ENCODE measurements at places on chromosomes 6 and 20.

DNA sequence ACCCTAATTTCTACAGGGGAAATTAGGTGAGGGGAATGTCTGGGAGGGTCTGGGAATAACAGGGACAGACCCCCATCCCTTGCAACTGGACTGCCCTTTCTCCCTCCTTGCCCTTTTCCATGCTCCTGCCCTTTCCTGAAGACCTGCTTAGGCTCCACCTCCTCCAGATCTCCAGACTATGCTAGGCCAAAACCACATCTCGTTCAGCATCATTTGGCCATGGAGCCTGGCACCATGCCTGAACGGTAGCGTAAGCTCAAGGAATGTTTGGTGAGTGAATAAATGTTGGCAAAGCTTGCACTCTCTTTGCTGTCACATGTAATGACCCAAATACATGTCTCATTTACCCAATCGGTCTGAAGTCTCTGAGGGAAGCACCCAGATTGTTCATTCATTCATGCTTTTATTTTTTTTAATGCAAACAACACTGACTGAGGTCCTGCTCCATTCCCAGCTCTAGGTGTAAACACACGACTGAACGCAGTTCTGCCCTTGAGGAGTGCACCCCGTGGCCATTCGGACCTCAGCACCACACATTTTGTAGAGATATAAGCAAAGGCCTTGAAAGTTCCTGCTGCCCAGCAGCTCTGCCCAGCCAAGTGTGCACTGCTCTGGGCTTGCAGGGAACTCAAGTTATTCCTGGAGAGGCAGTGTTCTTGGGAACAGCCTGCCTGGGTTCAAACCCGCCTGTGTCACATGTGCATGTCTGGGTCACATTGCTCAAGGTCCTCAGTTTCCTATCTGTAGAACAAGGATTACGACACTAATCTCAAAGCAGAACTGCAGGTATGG is 1.1 kb upstream of the GRM4 start:
- no peak for DNase-seq

- no peak for DNase-seq
Observed at GRCh38 chr6:161011492-161012480, 20.2 kb downstream of the MAP3K4 start.

- DNase-seq = no peak
Observed at GRCh38 chr6:84150705-84151104, 76.7 kb downstream of the CEP162 start.

DNA sequence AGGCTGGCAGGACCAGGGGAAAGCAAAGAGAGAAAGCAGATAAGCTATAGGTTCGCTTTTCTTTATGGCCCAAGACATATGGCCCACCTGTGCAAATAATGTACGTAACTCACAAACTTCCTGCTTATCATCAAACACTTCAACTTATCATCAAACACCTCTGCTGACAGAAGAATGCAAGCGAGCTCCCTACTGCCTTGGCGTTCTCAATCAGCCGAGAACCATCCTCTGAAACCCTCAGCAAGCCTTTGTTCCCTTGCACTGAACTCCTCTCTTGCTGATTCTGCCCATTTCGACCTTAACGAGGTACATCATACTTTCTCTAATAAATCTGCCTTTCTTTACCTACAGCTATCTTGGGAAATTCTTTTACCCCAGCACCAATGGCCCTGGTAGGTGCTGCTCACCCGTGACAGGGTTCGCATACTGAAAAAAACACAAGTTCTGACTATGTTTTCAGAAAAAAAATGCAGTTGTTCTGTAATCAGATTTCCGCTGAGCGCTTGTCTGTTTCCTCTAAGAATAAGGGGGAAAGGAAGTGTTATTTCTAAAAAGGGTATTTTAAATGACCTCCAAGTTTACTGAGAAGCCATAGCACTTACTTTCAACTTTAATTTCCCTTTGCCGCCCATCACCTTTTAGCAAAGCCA is 28.3 kb downstream of the SERPINB6 start:
- DNase-seq = no peak

GRCh38 chr6:429515-430121 is 38.1 kb downstream of the IRF4 start:
- DNase-seq = no peak

- no peak for DNase-seq
Observed at GRCh38 chr20:44181611-44182010, 5.4 kb downstream of the JPH2 start.

- DNase-seq = no peak
Observed at GRCh38 chr6:134009876-134010275, 42.5 kb downstream of the SLC2A12 start.

DNA sequence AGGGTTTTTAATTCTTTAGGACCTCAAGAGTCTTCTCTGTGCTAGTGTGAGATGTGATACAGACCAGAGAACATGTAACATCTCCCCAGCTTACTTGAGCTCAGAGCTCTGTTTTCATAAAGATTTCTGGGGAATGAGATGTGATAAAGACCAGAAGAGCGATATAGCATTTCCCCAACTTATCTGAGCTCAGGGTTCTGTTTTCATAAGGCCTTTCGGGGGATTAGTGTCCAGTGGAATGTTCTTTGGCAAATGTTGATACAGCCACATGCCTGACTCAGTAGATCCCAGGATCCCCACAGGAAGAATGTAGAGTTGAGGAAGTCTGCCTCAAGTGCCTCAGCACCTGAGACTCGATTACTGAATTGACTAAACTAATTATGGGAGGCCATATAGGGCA is 18.7 kb upstream of the TOP1 start:
- no peak for DNase-seq

- no peak for DNase-seq
Observed at GRCh38 chr6:54238396-54238795, 69.8 kb upstream of the TINAG start.

DNA sequence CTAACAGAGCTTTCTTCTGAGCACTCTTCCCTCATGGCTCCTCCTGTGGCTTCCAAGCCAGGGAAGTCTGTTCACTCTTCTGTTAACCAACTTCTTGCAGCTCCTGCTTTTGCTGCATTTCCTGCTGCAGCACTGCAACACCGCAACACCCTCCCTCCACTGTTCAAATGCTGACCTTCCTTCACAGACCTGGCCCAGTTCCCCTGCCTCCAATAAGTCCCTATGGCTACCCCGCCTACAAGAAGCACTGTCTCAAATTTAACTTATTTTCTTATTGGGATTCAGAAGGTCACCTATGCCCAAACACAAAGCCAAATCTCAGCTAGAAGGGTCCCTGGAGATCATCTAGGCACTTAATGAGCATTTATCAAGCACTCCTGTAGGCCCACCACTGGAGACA is 44.6 kb downstream of the ELMO2 start:
- DNase-seq = no peak

GRCh38 chr6:96460052-96460700 is 61.4 kb upstream of the UFL1 start:
- DNase-seq = no peak

DNA sequence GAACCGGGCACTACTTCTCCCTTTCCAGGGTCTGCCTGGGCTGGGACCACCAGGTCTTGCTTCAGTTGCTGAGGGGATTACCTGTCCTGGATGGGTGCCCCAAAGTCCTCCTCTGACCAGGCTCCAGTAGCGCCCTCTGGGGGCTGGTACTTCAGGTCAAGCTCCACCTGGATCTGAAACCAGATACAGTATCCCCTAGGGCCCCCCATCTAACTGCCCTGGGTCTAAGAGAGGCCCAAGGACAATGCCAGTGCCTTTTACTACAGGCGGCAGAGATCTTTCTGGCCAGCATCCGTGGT is 11.2 kb upstream of the SPAG4 start:
- DNase-seq = no peak

DNA sequence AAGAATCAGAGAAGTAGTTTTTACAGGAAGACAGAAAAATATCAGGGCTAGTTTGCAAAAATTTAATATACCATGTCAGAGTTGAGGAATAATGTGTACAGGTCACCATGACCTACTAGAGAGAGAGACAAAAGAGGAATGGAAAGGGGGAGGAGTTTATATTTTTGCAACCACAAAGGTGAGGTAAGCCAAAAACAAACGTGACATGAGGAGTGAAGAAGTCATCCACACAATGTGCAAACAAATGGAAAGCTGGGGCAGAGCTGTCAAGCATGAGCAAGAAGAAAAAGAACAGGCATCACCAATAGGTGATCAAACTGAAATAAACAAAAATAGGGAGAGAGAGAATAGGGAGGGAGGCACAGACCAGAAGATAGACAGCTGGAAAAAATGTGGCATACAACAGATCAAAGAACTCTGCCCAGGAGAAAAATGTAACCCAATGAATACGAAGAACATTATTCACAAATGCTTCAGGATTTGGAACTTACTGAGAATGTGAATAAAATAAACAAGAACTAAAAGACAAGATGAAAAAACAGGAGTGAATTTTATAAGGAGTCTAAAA is 15.5 kb downstream of the RARS2 start:
- no peak for DNase-seq

DNA sequence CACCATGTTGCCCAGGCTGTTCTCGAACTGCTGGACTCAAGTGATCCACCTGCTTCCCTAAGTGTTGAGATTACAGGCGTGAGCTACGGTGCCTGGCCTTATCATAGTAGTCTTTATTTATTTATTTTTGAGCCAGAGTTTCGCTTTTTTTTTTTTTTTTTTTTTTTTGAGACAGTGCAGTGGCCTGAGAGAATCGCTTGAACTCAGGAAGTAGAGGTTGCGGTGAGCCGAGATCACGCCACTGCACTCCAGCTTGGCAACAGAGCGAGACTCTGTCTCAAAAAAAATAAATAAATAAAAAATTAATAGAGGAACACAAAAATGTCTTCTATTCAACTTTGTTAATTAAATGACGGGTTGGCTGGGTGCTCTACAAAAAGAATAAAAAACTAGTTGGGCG is 12.9 kb downstream of the MAPRE1 start:
- DNase-seq = no peak

GRCh38 chr20:62234339-62234738 is 4.0 kb upstream of the OSBPL2 start:
- DNase-seq = no peak

DNA sequence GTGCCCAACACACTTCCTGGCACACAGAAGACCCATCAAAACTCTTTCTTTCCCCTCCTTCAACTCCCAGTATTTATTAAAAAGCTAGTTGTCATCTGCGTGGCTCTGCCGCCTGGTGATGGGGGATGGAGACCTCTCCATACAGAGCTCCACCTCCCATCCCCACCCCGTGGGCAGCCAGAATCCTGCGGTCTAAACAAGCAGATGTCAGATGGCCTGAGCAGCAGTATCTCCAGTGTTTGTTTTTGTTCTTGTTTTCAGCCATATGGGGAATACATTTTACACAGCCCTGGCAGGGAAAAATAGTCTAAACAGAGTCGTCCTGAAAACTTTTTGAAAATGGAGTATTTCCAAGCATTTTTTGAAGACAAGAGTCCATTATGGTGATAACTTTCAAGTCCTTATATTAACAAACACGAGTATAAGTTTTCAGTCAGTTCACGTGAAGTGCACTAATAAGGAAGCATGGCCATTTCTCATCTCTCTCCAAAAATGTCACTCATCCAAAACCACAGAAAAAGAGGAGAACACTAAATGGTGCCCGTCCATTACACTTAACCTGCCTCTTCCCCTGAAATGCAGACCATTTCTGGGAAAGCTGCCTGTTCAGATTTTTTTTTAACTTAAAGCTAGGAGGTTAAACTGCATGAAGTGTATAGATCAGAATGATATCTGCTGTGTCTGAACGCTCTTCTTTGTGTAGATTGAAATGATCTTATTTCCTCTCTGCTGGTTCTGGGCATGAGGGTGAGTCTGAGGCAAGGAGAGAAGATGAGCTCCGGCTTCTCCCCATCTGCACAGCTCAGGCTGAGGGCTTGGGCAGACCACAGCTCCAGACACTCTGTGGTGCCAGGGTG is 91.0 kb downstream of the TCP11 start:
- no peak for DNase-seq

DNA sequence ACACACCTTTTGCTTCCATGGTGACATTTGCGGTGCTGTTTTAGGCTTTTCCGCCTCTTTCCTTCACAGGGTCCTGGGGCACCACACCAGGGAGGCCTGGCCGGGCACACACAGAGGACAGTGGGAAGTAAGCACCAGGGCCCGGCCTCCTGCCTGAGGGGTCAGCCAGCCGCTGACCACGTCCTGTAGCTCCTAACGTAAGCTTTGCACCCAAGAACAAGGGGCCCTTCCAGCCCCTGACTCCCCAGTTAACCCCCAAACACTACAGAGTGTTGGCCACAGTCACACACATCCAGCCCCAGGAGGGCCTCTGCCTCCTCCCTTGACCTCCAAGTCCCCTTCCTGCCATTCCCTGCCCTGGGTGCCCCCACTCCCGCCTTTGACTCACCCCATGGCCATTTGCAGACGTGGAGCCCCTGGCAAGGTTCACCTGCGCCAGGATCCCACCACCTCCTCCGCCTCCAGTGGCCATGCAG is 54.7 kb downstream of the YTHDF1 start:
- DNase-seq = no peak

GRCh38 chr6:12186528-12186927 is 103.6 kb upstream of the EDN1 start:
- DNase-seq = no peak

GRCh38 chr20:1177680-1178079 is 7.1 kb downstream of the TMEM74B start:
- no peak for DNase-seq

GRCh38 chr6:62891065-62891647 is 320.1 kb upstream of the FKBP1C start:
- DNase-seq = no peak

DNA sequence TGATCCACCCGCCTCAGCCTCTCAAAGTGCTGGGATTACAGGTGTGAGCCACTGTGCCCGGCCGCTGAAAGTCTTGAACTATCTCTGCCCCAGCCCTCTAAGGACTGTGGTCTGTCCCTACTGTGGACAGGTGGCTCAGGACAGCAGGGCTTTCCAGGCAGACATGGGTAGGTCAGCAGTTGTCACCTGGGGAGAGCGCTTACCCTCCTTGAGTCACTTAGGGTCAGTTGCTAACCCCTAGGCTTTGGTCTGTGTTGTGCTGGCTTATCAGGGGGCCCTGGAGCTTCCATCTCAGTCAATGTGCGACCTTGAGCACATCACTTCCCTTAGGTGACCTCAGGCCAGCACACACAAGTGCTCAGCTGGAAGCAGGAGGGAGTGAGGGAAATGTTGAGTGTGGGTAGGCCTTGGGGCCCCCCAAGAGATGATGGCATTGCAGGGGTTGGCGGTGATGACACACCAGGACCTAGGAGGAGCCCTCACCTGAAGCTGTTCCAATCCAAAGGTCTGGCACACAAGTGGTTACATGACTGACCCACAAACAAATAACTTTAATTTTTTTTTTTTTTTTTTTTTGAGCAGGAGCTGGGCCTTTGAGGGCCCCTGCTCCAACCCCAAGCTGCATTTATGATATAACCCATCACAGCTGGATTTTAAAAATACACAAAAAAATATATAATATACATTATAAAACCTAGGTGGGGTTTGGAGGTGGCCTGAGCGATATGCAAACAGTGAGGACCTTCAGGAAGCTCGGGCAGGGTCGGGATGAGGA is 5.1 kb downstream of the RPL10A start:
- no peak for DNase-seq

Data from stimulated activated CD4-positive, alpha-beta T cell treated with anti-CD3 and anti-CD28 coated beads, TNF-alpha, amount 100 ng/mL, for 48 hours (primary cell).